HT1080 (cell line): ENCODE measurements at places on chromosomes 3 and 15.
A peak's percentile ranks its signal among the peaks of the same experiment; 100 is the strongest.

- DNase-seq, result peak; percentile 75
These were observed 10.0 kb downstream of the PLXND1 start for GRCh38 chr3:129596194-129597086.

GRCh38 chr3:140530603-140531002 lies 147.3 kb upstream of the TRIM42 start:
- peak; percentile 74 for DNase-seq

GRCh38 chr3:58006661-58007060 lies 1.6 kb upstream of the FLNB start:
- DNase-seq, result no peak

- no peak for DNase-seq
These were observed 284.5 kb downstream of the XXYLT1 start for GRCh38 chr3:194986208-194987043.

DNA sequence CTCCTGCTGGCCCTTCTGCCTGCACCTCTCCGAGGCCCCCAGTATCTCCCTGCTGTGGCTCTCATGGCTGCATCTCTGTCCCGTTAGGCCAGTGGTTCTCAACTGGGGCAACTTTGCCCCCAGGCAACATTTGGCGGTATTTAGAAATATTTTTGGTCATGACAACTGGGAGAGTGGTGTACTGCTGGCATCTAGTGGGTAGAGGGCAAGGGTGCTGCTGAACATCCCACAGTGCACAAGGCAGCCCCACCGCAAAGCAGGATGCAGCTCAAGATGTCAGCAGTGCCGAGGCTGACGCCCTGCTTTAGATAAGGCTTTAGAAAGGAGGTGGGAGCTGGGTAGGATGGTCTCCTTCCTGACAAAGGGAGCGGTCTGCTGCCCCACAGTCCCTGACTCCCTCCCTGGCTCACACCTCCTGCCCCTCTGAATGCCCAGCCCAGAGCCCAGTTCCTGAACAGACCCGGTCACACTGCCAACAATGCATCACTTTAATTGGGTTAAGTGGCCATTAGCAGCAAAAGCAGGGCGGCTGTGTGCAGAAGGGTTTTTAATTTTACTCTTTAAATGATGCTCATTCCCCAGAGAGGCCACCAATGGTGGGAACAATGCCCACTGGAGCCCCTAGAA lies 68.8 kb upstream of the TMEM115 start:
- DNase-seq, result peak; percentile 18

DNA sequence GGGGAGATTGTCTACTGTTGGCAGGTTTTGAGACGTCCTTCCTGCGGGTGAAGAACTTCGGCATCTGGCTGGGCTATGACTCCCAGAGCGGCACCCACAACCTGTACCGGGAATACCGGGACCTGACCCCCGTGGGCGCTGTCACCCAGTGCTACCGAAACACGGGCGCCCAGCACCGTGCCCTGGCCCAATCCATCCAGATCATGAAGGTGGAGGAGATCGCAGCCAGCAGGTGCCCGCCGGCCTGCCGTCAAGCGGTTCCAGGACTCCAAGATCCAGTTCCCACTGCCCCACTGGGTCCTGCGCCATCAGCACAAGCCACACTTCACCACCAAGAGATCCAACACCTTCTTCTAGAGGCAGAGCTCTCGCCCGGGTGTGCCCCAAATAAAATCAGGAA lies 194.9 kb upstream of the EPHA6 start:
- DNase-seq, result no peak

GRCh38 chr15:67019069-67019468 lies 46.3 kb upstream of the SMAD3 start:
- DNase-seq, result no peak

GRCh38 chr15:71249986-71250385 lies 134.7 kb downstream of the THSD4 start:
- no peak for DNase-seq

DNA sequence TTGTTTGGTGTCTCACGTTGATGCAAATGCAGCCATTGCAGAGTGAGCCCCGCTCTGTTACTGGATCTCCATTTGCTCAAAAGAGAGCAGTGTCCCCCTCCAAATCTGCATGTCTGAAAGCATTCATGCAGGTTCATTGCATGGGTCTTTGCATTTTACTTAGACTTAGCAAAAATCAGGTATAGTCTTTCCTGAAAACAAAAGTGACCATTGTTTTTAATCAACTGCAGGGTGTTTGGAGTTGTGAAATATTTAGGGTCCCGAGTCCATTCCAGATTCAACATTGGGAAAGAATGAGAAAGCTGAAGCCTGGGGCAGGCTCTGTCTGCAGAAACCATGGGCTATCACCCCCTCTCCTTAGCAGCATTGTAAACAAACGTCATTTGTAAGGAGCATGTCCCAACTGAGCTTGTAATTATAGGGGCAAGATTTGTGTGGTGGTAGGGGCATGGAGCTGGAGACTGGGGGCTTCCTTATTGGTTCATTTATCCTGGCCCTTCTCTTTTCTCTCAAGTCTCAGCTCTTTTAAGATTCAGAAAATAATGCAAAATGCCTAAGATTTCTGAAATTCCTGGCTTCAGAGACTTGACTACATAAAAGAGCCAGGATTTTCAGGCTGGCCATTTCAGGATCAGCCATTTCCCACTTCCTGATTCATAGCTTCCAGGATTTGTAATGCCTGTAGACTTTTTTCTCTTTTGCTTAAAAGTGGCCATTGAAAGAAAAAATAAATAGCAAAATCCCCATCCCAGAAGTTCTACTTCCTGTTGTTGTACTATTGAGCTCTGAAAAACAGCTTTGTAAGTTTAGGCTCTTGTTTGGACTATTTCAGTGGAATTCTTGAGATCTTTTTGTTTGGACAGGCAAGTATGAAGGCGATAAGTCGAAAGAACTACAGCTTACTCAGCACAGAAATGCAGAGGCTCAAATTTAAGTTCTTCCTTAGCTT lies 23.0 kb downstream of the IGF1R start:
- no peak for DNase-seq

- no peak for DNase-seq
These were observed 556.9 kb downstream of the MECOM start for GRCh38 chr3:169106662-169107061.

- no peak for DNase-seq
These were observed 102.8 kb downstream of the TBC1D2B start for GRCh38 chr15:77974416-77975331.

DNA sequence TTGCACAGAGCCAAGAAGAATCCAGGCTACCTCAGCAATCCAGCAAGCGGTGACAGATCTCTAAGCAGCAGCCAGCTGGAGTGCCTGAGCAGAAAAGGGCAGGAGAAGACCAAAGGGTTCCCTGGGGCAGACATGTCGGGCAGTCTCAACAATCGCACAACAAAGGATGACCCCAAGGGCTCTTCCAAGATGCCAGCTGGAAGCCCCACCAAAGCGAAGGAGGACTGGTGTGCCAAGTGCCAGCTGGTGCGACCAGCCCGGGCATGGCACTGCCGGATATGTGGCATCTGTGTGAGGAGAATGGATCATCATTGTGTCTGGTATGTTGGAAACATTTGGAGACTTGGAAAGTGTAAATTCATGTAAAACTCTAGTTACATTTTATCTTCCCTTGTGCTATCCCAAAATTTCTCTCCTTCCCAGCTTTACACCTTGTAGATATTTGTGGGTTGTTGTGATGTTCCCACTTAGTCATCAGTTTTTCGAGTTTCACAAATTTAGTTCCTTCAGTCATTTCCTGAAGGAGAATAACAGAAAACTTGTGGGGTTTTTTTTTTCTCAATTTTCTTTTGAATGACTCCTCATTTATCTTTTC lies 6.4 kb downstream of the ZDHHC23 start:
- DNase-seq, result no peak

GRCh38 chr3:62558549-62559112 lies 185.3 kb upstream of the FEZF2 start:
- DNase-seq, result peak; percentile 49

DNA sequence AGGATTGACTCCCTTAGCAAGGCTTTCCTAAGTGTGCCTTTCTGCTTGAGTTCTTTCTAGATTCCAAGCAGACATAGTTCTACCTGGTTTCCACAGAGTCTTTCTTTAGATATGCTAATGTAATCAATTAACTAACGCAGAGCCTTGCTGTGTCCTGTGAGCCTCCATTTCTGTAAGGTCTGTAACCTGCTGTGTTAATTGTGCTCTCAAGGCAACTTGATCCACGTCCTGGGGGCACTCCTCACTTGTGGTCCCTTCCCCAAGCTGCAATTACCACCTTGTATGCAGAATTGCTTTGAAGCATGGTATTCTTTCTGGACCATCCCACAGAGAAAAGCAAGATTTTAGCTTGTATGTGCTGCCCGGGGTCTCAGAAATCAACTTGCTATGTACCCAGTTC lies 29.5 kb upstream of the THSD4 start:
- no peak for DNase-seq

DNA sequence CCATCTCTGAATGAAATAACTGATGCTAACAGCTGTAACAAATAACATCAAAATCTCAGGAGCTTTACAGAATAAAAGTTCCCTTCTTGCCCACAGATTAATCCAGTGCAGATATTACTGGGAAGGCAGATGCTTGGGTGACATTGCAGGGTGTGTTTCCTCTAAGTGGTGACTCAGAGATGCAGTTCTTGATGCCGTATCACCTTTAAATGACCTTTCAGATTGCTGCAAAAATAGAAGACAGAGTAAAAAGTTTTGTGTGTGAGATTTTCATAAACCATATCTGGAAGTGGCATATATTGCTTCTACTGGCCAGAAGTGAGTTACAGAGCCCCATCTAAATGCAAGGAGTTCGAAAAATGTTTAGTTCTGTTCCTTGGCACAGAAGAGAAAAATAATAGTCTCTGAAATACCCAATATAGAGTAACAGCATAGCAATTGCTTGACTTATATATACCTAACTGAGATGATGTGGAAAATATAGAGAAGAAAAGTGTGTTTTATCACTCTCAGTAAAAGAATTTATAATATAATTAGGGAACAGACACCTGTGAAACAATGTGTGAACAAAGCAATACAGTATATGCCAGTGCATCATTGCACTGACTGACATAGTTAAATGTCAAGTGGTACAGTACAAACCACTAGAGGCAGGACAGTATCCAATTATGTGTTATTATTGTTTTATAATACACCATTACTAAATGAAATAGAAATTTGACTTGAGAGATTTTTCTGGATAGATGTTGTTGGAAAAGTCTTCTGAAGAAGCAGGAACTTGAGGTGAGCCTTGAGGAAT lies 430.7 kb upstream of the CBLB start:
- peak; percentile 64 for DNase-seq

DNA sequence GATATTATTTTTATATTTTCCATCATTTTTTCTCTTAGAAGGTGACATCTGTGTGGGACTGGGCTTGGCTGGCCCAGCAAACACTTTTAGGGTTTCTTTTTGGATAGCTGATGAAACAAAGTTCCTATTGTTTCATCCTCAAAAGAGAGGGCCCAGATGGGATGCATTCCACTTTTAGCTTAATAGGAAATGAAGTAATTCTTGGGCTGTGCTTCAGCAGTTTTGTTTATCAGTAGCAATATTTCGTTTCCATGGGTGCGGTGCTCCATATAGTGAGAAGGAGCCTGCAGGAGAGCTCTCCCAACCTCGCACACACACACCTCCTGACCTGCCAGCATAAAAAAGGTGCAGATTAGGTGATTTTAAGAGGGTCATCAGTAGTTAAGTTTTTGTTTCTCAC lies 147.5 kb downstream of the AKAP13 start:
- peak; percentile 81 for DNase-seq

DNA sequence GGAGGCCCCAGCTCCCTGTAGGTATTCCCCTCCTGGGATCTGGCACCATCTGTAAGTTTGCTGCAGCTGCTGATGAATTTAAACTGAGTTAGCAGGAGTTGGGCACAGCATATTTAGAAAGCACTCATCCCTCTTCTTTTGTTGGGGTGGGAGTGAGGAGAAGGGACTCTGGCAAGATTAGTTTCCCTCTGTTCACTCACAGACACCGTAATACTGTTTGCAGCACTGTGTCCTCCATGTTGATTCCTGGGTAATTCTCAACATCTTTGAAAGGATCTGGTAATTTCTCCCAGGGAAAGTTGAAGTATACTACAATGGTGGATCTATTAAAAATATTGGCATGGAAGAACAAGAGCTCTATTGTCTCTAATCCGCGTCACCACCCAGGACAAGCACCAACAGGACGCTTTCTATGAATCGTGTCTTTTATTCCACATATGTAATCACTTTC lies 173.3 kb downstream of the RBMS3 start:
- DNase-seq, result no peak

GRCh38 chr15:30956216-30957124 lies 35.0 kb downstream of the MTMR10 start:
- DNase-seq, result no peak

DNA sequence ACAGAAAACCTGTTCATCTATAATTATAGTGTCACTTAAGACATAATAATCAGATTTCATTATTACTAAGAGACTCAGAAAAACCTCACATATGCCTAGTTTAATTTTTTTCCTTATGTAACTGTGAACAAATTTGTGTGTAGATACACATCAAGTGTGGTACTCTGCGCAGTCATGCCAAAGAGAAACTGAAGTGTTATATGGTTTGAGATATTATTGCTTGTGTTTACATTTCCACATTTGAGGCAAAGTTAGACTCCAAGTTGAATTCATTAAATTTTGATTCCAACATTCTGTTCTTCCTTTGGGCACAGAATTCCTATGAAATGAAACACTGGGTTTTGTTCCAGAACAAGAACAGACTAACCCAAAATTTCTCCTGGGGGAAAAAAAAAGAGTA lies 2.2 kb downstream of the MBNL1 start:
- no peak for DNase-seq

GRCh38 chr3:5258526-5258925 lies 71.0 kb downstream of the EDEM1 start:
- DNase-seq, result no peak

DNA sequence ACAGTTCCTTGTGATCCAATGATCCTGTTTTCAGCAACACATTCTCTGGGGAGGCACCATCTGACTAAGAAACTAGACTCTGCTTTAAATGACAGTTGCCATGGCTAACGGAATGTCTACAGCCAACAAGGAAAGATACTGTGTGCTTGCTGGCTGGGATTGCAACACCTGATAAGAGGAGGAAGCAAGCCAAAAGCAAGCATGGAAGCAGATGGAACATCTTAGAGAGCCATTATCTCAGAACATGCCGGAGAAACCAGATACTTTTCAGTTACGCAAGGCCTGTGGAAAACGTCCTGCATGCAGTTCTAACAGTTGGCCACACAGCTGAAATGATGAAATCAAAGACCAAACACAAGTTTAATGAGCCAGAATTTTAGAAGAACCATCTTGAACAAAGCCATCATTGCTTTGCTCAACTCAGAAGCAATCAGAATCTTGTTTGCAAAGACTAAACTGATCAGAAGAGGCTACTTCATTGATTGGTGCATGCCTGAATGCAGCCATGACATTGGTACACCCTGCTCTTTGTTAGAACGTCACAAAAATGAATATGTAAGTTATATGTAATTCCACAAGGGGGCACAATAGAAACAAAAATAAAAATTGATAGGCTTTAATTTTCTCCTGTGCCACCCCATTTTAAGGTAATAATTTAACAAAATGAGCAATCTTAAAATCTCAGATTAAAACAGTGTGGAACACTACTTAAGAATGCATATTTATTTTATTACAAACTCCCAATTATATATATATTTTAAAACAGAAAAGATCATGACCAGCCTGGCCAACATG lies 50.8 kb downstream of the GXYLT2 start:
- peak; percentile 71 for DNase-seq
